ENCODE measurements at places on chromosomes 16 and 17. TPM values are rescaled to one million over a fixed set of nuclear protein-coding genes. Genes with fewer than 3 reads are reported as not detected.
A peak's percentile ranks its signal among the peaks of the same experiment; 100 is the strongest.

DNA sequence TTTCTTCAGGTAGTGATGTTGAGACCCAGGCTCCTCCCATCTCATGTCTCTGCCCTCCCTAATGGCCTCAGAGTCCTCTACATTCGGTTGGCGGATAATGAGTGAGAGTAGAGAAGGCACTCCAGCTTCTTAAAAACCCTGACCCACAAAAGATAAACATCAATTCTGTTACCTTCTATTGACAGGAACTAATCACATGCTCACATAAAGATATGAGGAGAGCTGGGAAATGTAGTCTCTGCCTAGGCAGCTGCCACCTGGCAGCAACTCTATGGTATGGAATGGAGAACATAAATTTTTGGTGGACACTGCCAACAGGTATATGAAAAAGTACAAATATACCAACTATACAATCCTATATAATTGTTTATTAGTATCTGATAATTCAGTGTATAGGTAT is 110.7 kb upstream of the HLF start:
- no peak overlapping the region for H3K27ac ChIP-seq
- H3K4me3 ChIP-seq: no peak overlapping the region
- no peak for DNase-seq
- no peaks in the 10 kb centered on the region for H3K27me3 ChIP-seq

ELOB gene
- 178 TPM for total RNA-seq

- H3K27me3 ChIP-seq: no peaks in the 10 kb centered on the region
- no peak for DNase-seq
- no peaks in the 10 kb centered on the region for H3K36me3 ChIP-seq
- peak overlapping the region; percentile 2 for H3K27ac ChIP-seq
Measured at GRCh38 chr16:79411357-79411756, 189.2 kb downstream of the MAF start.

DNA sequence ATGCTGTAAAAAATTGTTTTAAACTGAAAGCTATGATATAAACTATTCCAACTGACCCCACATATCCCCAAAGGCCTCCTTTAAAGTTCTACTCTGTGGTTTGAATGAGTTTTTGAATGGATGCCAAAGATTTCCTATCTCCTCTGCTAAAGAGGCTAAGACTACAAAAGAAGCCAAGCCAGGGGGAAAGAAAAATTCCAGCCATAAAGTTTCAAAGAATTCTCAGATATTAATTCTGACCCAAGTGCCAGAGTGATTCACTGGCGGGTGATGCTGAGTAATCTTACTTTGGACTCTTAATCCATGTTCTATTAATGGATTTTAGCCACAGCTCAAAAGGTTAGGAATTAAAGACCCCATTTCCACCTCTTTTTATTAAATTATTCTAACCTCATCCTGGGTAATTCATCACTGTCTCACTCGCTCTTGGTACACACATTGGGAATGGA is 60.7 kb downstream of the HS3ST3A1 start:
- H3K27ac ChIP-seq: no peak overlapping the region
- peaks cover 2% of the 10 kb centered on the region for H3K27me3 ChIP-seq
- no peak overlapping the region for H3K4me3 ChIP-seq
- no peak for DNase-seq
- no peaks in the 10 kb centered on the region for H3K4me1 ChIP-seq

DNA sequence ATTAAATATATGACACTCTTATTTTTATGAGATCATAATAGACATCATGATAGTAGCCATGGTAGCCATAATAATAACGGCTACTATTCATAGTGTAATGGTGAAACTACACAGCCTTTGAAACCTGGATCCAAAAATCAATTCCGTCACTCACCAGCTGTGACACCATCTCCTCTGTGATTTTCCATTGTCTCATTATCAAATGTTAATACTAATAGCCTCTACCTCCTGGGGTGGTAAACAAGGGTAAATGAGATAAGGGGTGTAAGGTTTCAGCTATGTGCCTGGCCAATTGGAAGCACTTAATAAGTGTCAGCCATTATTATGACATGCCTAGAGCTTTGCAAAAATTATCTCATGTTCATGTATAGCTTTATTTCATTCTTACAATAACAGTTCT is 88.6 kb downstream of the CACNG3 start:
- H3K4me1 ChIP-seq: peaks cover 6% of the 10 kb centered on the region
- H3K4me3 ChIP-seq: no peak overlapping the region
- H3K27ac ChIP-seq: no peak overlapping the region
- peaks cover 14% of the 10 kb centered on the region for H3K27me3 ChIP-seq
- DNase-seq: no peak

RAB11FIP4 gene
- 39.1 TPM for total RNA-seq

DNA sequence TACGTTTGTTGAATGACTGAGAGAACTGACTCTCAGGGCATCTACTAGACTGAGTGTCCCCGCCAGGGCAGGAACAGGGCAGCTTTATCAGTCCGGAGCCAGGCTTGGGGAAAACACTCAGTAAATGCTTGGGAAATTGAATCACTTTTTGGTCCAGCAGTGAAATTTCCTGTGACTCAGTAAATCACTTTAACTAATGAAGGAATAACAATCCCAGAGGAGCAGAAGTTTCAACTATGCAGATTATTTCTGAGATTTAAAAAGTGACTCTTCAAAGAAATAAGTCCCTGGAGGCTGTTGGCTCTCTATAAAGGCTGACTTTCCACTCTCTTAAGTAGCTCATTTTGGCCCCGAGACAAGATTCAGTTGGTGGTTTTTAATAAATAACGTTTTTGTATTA is 101.8 kb downstream of the FOXL1 start:
- DNase-seq: no peak
- H3K4me3 ChIP-seq: no peak overlapping the region
- H3K27ac ChIP-seq: no peak overlapping the region
- H3K4me1 ChIP-seq: no peaks in the 10 kb centered on the region
- H3K27me3 ChIP-seq: peaks cover 11% of the 10 kb centered on the region

DNA sequence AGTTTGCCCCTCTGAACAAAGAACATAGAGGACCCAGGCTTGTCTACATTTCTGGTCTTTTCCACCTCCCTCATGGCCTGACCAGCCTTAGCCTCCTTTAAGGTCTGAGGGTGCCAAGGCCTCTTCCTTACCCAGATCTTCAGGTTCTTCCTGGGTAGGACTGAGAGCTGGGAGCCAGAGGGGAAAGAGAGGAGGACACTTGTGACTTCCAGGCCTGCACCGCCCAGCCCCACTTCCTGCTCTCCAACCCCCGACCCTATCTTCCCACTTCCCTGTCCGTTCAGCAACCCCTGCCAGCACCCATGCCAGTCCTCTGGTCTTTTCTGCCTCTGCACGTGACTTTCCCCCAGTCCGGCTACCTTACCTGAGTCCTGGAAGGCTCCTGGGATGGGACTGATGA is 534 bp downstream of the PRSS36 start:
- H3K27ac ChIP-seq: no peak overlapping the region
- no peak for DNase-seq
- no peak overlapping the region for H3K4me3 ChIP-seq
- H3K27me3 ChIP-seq: no peaks in the 10 kb centered on the region

GGA3 gene
- 65.5 TPM for total RNA-seq

GRCh38 chr16:68731637-68732036 is 5.5 kb upstream of the CDH1 start:
- H3K4me3 ChIP-seq: no peak overlapping the region
- no peaks in the 10 kb centered on the region for H3K36me3 ChIP-seq
- no peaks in the 10 kb centered on the region for H3K4me1 ChIP-seq

ITGAX gene
- 5.4 TPM for total RNA-seq

All from activated CD8-positive, alpha-beta T cell treated with anti-CD3 and anti-CD28 coated beads for 36 hours (primary cell).